ENCODE measurements at places on chromosomes 4 and X. TPM values are rescaled to one million over a fixed set of nuclear protein-coding genes. Genes with fewer than 3 reads are reported as not detected.

GRCh38 chrX:54066841-54067240, 22.6 kb upstream of the PHF8 start:
- no peak overlapping the region for H3K27ac ChIP-seq
- no peaks in the 10 kb centered on the region for H3K27me3 ChIP-seq
- H3K36me3 ChIP-seq = no peaks in the 10 kb centered on the region
- no peak overlapping the region for H3K4me3 ChIP-seq

DNA sequence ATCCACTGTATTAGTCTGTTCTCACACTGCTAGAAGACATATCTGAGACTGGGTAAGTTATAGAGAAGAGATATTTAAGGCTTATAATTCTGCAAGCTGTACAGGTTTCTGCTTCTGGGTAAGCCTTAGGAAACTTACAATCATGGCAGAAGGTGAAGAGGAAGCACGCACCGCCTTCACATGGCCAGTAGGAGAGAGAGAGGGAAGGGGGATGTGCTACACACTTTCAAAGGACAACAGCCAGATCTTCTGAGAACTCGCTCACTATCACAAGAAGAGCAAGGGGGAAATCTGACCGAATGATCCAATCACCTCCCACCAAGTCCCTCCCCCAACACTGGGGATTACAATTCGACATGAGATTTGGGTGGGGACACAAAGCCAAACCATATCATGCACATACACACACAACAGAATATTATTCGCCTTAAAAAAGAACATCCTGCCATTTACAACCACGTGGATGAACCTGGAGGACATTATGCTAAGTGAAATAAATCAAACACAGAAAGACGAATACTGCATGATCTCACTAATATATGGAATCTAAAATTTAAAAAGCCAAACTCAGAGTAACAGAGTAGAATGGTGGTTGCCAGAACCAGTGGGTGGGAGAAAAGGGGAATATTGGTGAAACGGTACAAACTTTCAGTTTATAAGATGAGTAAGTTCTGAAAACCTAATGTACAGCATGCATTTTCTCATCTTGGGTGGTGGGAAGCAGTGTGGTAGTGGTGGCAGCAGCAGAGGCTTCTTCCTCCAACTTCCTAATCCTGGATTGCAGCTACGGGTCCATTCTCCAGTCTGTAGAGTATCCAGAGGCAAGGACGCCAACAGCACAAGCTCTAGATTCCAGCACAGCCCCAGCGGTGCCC, 12.8 kb downstream of the FRYL start:
- H3K4me1 ChIP-seq = no peaks in the 10 kb centered on the region
- no peak for DNase-seq

DNA sequence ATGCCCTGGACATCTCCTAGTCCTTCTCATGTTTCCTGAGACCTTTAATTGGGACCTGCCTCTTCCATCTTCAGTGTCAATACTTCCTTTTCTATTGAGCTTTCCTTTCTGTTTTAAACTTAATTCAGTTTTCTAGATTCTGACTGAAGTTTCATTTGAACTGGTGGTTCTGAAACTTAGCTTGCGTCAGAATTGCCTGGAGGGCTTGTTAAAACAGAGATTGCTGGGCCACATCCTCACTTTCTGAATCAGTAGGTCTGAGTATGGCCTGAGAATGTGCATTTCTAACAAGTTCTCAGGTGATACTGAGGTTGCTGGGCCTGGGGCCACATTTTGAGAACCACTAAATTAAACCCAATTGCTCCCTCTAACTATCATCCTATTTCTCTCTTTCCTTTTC, 152.1 kb upstream of the DGKK start:
- no peak for DNase-seq
- H3K36me3 ChIP-seq = no peaks in the 10 kb centered on the region
- H3K4me3 ChIP-seq = no peak overlapping the region
- no peaks in the 10 kb centered on the region for H3K27me3 ChIP-seq
- no peaks in the 10 kb centered on the region for H3K4me1 ChIP-seq
- no peak overlapping the region for H3K27ac ChIP-seq

GRCh38 chr4:23888421-23889319, 1.2 kb downstream of the PPARGC1A start:
- DNase-seq = peak; percentile 51
- H3K27me3 ChIP-seq = no peaks in the 10 kb centered on the region
- H3K36me3 ChIP-seq = no peaks in the 10 kb centered on the region
- peak overlapping the region; percentile 59 for H3K4me3 ChIP-seq
- H3K4me1 ChIP-seq = no peaks in the 10 kb centered on the region
- H3K27ac ChIP-seq = peak overlapping the region; percentile 77

GRCh38 chr4:81557306-81557705, 85.6 kb upstream of the RASGEF1B start:
- no peak for DNase-seq
- H3K4me1 ChIP-seq = no peaks in the 10 kb centered on the region
- H3K36me3 ChIP-seq = no peaks in the 10 kb centered on the region

- no peak overlapping the region for H3K4me3 ChIP-seq
- H3K4me1 ChIP-seq = no peaks in the 10 kb centered on the region
- H3K27me3 ChIP-seq = no peaks in the 10 kb centered on the region
- no peaks in the 10 kb centered on the region for H3K36me3 ChIP-seq
- no peak for DNase-seq
Observed at GRCh38 chrX:97628807-97629596, 745.3 kb downstream of the RPA4 start.

DNA sequence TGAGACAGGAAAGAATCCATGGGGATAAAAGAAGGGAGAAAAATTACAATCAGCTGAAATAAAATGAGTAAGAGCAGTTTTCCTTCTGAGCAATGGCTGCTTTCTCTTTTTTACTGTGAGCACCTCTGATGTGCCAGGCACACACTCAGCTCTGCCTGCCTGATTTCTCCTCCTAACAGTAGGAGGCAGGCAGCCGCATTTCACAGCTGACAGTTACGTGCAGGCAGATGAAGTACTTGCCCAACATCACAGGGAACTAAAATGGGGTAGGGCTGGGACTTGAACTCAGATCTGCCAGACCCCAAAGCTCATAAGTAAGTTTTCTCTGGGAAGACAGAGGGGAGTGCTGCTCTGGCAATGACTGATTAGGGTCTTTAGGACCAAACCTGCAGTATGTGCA, 54.6 kb downstream of the C4orf50 start:
- H3K4me1 ChIP-seq = no peaks in the 10 kb centered on the region
- H3K27ac ChIP-seq = no peak overlapping the region
- H3K36me3 ChIP-seq = no peaks in the 10 kb centered on the region
- DNase-seq = no peak

DNA sequence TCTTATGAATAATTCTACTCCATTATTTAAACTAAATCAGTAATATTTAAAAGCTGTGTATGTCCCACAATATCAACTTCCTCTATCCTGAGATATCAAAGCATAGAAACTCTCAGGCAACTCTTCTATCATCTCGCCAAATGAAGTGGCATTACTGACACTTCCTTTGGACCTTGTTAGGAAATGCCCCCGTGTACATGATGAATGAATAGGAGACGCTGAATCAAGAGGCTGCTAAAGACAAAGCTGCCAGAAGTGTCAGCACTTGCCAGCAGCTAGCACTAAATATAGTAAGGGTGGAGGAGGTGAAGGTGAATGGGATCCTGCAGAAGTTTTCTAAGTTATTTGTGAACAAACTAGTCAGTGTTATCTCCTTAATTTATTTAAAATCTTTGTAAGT, 99.5 kb upstream of the BLTP1 start:
- no peaks in the 10 kb centered on the region for H3K27me3 ChIP-seq
- no peak overlapping the region for H3K4me3 ChIP-seq
- no peak overlapping the region for H3K27ac ChIP-seq
- no peaks in the 10 kb centered on the region for H3K4me1 ChIP-seq
- no peak for DNase-seq
- no peaks in the 10 kb centered on the region for H3K36me3 ChIP-seq

DNA sequence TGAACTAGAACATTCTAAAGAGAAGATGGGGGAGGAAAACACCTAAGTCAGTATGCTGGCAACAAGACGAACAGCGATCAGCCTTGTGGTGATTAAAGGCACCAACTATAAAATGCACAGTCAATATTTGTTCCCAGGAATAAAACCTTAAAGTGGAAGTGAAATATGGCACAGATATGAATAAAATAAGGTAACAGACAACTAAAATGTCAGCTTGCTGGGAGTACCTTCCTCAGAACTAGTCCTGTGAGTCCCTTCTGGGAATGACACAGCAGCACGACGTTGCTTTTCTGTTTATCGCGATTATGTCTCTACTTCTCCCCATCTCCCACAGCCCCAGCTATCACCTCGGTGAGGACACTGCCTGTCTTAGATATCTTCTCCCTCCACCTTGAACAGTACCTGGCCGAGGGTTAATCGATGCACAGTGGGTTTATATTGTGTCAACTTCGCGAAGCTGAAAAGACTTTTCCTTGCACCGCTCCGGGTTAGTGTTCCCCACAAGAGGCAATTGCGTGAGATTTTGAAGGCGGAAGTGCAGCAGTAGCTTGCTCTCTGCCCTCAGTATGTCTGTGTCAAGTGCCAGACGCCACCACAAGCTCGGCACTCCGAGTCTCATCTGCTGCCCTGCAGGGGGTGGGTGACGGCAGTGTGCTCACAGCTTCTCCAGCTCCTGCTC, 17.4 kb downstream of the MTNR1A start:
- DNase-seq = no peak
- no peaks in the 10 kb centered on the region for H3K27me3 ChIP-seq
- no peak overlapping the region for H3K27ac ChIP-seq
- H3K4me1 ChIP-seq = no peaks in the 10 kb centered on the region

MAMLD1 gene
- 2.5 TPM for total RNA-seq

ANXA3 gene
- 8.3 TPM for total RNA-seq

LDB2 gene
- 10.7 TPM for total RNA-seq

RASGEF1B gene
- total RNA-seq = 27.0 TPM
